ENCODE measurements at places on chromosomes 2 and 18. TPM values are rescaled to one million over a fixed set of nuclear protein-coding genes. Genes with fewer than 3 reads are reported as not detected.

DNA sequence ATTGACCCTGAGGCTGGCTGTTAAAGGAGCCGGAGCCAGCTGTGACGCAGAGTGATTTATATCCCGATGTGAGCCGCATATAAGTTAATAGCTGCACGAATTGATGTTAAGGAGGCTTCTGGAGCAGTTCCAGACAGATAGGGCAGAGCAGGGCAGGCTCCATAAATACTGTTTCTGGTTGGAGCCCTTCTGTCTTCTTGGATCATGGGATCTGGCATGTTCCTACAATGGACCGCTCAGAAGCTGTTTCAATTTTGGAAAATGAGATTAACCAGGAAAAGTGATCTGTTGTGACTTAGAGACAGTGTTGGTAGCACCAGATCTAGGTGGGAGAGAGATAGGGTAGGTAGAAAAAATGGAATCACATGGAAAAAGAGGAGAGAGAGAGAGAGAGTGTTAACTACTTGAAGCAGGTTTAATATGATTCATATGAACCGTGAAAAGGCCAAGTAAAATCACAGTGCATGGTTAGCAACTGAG lies 4.8 kb upstream of the IGFBP5 start:
- no peak for ATAC-seq

DNA sequence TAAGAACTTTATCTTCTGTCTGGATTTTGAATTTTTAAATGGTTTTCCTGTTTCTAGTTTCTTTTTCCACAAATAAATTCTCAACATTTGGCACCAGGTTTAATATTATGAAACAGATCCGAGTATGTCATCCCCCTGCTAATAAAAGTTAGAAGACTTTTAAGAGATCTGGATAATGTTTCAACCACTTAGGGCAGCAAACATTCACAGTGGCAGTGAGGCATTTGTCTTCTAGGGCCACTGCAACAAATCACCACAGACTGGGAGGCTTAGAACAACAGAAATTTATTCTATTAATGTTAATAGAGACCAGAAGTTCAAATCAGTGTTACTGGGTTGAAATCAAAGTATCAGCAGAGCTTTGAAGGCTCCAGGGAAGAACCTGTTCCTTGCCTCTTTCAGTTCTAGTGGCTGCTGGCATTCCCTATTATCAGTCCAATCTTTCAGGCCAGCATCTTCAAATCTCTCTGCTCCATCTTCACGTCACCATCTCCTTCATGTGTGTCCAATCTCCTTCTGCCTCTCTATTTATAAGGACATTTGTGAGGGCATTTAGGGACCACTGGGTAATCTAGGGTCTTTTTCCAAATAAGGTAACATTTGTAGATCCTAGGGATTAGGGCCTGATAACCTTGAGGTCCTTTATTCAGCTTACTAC lies 23.4 kb downstream of the ACSL3 start:
- ATAC-seq: no peak

DNA sequence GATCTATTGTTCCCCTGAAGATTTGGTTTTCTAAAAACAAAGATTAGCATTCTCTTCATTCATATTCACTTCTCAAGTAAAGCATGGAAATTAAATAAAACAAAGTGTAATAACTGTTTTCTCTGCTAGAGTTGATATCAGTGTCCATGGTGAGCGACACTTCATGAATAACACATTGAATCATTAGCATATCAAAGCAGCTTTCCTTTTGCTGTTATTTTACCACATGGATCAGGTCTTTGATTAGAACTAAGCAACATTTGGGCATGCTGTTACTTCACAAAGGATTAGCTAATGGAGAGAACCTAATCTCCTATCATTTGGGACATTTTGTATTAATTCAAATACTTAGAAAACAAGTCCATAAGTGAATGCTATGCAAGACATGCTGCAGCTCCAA lies 368.8 kb upstream of the CDH19 start:
- no peak for ATAC-seq

DNA sequence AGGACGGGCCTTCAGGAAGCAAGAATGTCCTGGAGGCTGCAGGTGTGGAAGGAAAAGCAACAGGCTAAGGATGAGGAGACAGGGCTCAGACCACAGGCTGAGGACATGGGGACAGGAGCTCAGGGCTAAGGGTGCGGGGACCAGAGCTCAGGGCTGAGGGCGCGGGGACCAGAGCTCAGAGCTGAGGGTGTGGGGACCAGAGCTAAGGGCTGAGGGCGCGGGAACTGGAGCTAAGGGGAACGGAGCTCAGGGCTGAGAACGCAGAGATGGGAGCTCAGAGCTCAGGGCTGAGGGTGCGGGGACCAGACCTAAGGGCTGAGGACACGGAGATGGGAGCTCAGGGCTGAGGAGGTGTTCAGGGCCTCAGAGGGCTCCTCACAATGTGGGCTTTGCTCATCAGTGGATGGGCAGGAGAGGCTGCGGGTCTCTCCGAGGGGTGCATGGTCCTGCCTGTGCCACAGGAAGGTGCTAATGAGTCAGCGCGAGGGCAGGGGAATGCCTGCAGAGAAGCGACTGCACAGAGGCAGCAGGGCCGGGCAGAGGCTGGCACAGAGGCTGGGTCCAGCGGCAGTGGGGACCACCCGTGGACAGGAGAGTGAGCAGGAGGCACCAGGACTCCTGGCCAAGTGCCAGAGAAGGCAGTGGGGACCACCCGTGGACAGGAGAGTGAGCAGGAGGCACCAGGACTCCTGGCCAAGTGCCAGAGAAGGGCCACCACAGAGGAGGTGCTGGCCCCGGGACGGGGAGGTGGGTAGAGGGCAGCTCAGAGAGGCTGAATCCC lies 271.7 kb downstream of the TWIST2 start:
- ATAC-seq: no peak

- ATAC-seq: no peak
These were observed 3.3 kb downstream of the RNF125 start for GRCh38 chr18:32021756-32022564.

The SCLY gene
- total RNA-seq: 8.9 TPM

The DCDC2C gene
- not detected for total RNA-seq

The PRKAG3 gene
- total RNA-seq: not detected

The PAX3 gene
- not detected for total RNA-seq

Measured in esophagus mucosa (tissue), 1 donor.